ENCODE measurements at places on chromosomes 6 and 20.

GRCh38 chr20:21564127-21564773, 50.4 kb upstream of the NKX2-2 start:
- DNase-seq: no peak

DNA sequence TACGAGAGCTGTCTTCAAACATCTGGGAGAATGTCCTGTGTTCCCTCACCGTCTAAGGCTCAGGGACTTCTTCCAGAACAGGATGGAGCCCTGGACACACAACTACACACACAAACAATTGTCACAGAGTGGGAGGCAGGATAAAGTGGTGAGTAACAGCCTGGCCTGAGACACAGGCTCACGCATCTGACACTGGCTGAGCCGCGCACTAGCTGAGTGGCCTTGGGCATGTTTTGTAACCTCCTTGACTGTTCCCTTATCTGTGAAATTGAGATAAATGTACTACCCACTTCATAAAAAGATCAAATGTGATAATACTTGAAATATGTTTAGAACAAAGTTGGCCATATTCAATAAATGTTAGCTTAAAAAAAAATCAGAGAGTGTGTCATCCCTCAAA, 132.4 kb upstream of the ARMC2 start:
- DNase-seq: no peak

- DNase-seq: no peak
Observed at GRCh38 chr6:55643861-55644260, 64.9 kb upstream of the HMGCLL1 start.

DNA sequence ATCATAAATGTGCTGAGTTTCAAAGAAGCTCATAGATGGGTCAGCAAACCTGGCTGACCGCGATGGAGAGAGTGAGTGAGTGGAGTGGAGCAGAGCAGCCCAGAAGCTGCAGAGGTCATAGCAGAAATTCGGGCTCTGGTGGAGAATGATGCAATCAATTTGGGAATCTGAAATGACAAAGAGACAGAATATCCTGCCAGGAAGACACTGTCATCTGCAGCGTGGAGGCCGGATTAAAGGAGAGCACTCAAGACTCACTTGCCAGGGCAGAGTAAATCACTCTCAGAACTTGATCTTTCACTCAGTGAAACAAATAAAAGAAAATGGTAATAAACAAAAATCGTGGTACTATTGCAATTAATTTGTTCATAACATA, 109.6 kb upstream of the RREB1 start:
- DNase-seq: no peak

GRCh38 chr6:10746915-10747250, 722 bp upstream of the TMEM14B start:
- DNase-seq: no peak

- DNase-seq: no peak
Observed at GRCh38 chr6:140379919-140380318, 1005.5 kb upstream of the CITED2 start.

GRCh38 chr6:551829-552350, 105.0 kb downstream of the HUS1B start:
- DNase-seq: no peak

- no peak for DNase-seq
Observed at GRCh38 chr20:16846006-16846405, 97.8 kb downstream of the OTOR start.

- DNase-seq: no peak
Observed at GRCh38 chr20:56111961-56112730, 106.8 kb upstream of the CBLN4 start.

- DNase-seq: peak; percentile 39
Observed at GRCh38 chr6:23696992-23697391, 429.0 kb upstream of the NRSN1 start.

DNA sequence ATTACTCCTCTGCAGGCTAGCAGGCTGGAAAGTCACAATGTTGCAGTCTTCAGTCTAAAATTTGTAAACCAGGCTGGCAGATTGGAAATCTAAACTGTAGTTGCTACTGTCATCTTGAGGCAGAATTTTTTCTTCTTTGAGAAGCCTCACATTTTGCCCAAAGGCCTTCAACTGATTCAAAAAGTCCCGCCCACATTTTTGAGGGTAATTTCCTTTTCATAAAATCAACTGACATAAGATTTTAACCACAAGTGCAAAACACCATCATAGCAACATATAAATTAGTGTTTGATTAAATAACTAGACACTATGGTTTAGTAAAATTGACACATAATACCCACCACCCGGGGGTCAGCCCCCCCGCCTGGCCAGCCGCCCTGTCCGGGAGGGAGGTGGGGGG, 28.4 kb downstream of the HLA-C start:
- no peak for DNase-seq

DNA sequence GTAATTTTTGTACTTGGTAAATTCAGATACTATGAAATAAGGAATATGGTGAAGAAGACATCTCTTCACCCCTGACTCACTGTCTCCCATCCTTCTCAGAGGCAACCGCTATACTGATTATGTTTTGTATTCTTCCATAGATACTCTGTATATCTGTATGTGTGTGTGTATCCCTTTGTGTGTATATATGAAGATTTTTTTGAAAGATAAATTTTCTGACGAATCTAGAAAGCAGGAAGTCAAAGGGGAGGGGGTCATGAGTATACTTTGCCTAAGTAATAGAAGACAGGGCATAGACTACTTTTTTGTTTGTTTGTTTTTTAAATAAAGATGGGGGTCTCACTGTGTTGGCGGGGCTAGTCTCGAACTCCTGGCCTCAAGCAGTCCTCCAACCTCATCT, 48.2 kb downstream of the TOP1 start:
- no peak for DNase-seq

GRCh38 chr20:20241976-20242375, 125.9 kb upstream of the INSM1 start:
- DNase-seq: peak; percentile 46

DNA sequence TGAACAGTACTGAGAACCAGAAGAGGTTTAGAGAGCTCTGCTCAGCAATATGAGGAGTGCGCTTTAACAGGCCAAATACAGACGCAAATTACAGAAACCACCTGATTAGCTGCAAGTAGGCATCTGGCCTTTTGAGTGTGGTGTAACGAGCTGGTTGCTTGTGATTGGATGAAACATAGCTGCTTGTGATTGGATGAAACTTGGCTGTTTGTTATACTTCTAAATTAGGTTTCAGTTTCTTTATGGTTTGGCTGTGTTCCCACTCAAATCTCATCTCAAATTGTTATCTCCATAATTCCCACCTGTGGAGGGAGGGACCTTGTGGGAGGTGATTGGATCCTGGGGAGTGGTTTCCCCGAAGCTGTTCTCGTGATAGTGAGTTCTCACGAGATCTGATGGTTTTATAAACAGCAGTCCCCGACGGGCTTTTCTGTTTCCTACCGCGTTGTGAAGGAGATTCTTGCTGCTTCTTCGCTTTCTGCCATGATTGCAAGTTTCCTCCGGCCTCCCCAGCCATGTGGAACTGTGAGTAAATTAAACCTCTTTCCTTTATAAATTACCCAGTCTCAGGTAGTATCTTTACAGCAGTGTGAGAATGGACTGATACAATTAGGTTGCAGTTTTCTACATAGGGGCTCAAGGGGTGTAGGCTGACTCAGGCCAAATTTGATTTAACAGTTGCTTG, 655.9 kb upstream of the MAN1A1 start:
- no peak for DNase-seq

GRCh38 chr6:136787726-136788068, 4.6 kb downstream of the MAP3K5 start:
- no peak for DNase-seq

DNA sequence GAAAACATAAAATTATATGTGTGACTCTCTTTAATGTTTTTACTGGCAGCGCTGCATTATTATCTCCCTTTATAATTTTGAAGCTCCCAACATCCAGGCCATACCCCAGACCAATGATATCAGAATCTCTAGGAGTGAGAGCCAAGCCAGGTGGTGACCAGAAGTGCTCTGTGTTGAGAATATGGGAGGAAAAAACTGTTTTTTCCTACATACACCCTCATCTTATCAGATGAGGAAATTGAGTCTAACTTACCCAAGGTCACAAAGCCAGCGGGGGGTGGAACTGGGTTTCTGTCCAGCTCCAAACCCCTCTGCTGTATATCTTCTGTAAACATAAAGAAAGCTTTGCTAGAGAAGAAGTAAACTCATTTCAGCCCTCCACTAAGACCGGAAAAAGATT, 42.5 kb downstream of the LY86 start:
- DNase-seq: no peak

DNA sequence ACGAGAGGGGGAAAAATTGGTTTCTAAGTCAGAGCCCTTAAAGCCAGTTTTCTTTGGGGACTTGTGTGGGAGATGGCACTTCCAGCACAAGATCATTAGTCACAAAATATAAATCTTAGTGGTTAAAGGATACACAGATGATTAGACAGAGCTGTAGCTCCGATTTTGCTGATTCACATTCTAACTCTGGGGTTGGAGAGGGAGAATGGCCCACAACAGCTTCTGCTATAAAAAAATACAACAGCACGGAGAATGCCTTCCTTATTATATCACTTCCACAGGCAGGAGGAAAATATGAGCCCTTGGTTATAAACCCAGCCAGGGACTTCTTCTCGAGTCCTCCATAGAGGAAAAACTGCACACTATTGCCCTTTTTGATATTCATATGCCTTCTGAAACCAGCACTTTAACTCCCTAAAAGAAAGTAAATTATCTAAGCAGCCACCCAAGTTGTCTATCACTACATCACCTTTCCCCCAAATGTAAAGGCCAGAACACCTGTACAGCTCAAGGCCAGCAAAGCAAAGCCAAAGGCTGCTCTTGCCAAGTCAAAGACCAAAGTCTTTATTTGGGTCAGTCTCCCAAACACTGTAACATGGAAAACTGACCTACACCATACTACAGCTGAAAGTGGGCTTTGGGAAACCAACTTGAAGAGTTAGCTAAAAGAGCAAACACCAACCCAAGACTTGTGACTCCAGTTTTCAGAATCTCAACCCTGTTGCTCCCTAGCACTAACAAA, 10.4 kb downstream of the MRPL14 start:
- no peak for DNase-seq

- DNase-seq: no peak
Observed at GRCh38 chr6:30635834-30636233, 9.2 kb downstream of the ATAT1 start.

- no peak for DNase-seq
Observed at GRCh38 chr6:41269716-41270115, 16.8 kb downstream of the TREM1 start.

DNA sequence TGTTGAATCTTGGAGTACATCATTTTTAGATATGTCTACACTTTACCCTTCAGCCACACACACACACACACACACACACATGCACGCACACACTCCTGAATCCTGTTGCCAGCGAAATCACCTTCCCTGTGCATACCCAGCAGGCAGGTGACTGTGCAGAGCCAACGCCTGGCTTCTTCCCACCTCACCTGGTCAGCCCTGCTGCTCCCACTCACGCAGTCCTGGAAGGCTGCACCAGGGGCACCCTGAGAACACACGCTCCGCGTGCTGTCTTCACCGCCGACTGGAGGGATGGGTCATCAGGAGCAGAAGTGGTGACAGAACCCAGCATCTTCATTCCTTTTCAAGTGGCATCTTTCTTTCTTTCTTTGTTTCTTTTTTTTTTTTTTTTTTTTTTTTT, 94.6 kb downstream of the TBXT start:
- DNase-seq: no peak
